ENCODE measurements at places on chromosomes 4 and X.

GRCh38 chrX:68870357-68870756 lies 41.5 kb downstream of the EFNB1 start:
- DNase-seq = no peak

- DNase-seq = no peak
Observed at GRCh38 chrX:153477901-153478300, 7.5 kb upstream of the HAUS7 start.

GRCh38 chr4:3041192-3042142 lies 32.9 kb downstream of the HTT-AS start:
- peak; percentile 49 for DNase-seq

DNA sequence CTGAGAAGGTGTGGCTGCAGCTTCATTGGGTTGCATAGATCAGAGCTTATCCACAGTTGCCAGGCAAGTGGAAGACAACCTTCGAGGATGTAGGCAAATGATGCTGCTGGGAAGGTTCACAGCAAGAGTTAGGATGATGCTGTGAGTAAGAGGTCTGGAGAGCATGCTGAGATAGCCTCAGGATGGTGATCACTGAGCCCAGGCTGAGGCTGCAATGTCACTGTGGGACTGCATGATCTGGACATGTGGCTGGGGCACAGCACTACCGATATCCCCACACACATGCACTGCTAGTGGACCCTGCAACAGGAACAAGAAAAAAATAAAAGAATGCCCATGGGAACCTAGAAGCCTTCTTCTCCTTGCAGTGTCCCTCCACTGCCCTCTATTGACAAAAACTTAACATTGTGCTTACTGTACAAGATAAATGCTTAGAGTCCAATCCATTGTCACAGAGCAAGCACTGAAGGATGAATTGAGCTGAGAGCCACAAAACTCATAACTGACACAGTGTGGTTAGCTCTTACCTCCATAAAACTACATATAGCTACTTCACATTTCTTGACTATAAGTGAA lies 105.6 kb downstream of the CNKSR2 start:
- DNase-seq = peak; percentile 47

DNA sequence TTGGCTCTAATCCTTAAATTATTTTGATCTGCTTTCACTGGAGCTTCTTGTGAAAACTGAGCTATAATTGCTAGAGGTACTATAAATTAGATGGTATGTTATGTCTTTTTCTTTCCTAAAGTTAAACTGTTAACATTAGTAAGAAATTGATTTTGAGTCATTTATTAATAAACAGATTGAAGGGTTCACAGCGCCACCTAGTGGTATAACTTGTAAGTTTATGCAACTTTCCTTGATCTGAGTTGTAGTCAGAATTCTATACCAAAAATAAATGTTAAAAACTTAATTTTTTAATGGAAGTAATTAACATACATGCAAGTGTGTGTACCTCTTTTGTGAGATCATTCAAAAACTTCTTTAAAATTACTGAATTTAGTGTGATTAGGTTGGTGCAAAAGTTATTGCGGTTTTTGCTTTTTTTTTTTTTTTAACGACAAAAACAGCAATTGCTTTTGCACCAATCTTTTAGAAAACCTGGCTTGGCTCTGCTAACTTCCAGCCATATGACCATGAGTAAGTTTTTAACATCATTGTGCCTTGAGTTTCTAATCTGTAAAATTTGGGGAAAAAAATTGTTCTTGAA lies 151.5 kb downstream of the CENPC start:
- peak; percentile 32 for DNase-seq

DNA sequence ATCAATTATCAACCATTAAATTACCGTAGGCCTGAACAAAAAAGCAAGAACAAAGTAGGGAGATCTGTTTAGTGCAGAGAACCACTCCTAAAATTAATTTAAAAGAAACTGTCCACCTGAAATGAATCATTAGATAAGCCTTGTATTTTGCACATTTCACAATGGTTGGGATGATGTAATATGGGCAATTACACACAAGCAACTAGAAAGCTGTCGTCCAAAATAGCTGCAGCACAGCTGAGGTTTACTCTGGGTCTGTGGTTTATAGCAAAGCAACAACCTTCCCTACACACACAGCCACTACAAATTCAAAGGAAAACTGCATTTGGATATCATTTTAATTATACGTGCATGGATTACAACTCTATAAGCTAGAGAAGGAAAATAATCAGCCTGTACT lies 28.5 kb downstream of the PCDH19 start:
- no peak for DNase-seq

- DNase-seq = no peak
Observed at GRCh38 chrX:17067534-17067933, 121.1 kb downstream of the REPS2 start.

DNA sequence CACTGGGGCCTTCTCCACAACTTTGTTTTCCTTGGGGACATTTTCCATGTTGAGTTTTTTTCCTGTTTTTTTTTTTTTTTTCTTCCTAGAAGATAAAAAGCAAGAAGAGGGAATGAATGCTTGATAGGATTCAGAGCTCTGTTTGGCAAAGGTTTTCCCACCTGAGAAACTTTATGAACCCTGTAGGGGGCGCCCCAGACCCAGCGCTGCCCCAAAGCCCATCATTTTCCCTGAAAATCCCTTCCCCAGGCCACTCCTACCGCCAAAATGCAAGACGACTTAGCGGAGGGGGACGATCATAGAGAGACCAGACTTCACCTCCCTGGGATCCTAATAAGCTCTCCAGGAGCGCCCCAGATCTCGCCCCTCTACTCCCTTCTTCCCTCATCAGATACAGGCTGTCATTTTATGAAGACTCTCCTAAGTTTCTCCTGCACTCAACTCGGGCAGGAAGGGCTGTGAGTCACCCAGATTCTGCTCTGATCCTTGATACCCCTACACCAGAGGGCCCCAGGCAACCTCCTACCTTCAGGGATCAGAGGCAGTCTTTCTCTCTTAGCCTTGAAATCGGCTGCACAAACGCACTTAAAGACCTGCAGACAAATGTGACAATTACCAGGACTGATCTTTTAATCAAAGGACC lies 1.4 kb downstream of the BEX5 start:
- peak; percentile 7 for DNase-seq

DNA sequence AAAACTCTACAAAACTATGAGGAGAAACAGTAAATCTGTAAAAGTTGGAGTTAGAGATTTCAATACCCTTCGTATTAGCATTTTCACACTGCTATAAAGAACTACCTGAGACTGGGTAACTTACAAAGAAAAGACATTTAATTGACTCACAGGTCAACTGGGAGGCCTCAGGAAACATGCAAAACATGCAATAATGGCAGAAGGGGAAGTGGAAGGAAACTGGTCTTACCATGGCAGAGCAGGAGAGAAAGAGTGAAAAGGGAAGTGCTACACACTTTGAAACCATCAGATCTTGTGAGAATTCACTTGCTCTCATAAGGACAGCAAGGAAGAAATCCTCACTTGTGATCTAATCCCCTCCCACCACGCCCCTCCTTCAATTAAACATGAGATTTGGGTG lies 949.9 kb downstream of the TECRL start:
- no peak for DNase-seq

- no peak for DNase-seq
Observed at GRCh38 chrX:119734897-119735339, 23.5 kb upstream of the SOWAHD start.

GRCh38 chr4:111748157-111748556 lies 397.1 kb upstream of the FAM241A start:
- DNase-seq = no peak

GRCh38 chr4:40055511-40055862 lies 1.2 kb upstream of the N4BP2 start:
- DNase-seq = peak; percentile 76

DNA sequence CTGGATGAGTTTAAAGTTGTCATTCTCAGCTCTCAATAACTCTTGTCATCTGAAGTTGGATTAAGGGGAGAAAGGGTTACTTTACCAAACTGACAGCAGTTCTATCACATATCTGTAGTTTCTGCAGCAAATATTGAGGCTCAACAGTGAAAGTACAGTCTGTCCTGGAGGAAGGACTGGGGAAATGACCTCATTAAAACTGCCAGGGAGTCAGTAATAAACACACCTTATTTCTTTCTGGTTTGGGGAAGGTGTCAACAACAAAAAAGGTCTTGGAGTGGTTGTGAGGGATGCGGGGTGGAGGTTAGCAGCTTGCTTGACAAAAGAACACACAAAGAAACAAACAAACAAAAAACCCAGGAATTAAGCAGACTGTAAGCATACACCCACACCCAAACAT lies 1418.0 kb downstream of the STIM2 start:
- DNase-seq = no peak

DNA sequence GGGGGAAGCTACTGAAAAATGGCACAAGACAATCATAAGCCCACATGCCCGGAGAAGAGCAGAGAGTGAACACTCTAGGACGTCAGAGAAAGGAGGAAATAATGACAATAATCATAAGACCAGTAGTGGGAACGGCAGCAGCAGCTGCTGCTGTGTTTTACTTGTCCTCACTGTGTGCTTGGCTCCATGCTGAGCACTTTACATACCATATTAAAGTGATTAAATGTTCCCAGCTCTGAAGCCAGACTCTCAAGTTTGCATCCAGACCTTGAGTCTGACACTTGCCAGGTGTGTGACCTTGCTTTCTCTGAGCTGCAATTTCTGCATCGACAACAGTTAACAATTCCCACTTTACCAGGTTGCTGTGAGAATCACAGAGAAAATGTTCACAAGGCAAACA lies 255.4 kb downstream of the SPANXN1 start:
- no peak for DNase-seq

DNA sequence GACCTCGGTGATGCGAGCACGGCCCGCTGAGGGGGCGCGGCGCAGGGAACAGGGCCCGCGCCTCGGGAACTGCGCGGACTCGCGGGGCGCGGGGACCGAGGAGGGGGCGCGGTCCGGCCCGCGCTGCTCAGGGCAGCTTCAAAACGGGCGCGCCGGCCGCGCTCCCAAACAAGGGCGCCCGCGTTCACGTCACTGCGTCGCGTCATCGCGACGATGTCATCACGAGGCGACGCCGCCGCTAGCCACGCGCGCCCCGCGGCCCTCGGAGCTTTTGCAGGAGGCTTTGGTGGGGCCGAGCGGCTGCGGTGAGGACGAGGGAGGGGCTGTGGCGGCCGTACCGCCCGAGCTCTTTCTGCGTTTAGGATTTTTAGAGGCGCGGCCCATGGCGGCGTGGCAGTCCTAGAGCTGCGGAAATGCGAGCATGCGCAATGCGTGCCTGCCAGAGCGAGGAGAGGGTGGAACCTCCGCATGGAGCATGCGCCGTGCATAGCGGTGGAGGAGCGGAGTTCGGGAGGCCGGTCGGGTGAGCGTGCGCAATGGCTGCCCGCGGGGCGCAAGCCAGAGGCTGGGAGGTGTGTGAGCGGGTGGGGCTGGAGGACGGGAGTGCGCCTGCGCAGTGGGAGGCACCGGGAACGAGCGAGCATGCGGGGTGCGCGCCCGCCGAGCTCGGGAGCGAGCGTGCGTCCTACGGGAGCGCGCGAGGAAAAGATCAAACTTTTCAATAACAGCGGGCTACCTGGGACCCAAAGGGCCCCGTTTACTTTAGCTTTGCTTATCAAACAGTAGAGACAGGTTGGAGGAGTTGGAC lies at the start of gene PPP2R3B:
TSS of gene PPP2R3B (minus strand) at position 140 of the 808 bp plus-strand sequence. CDS start 216 bp downstream, outside the sequence.
- peak; percentile 100 for DNase-seq

GRCh38 chr4:123667496-123667895 lies 270.9 kb downstream of the SPRY1 start:
- no peak for DNase-seq

DNA sequence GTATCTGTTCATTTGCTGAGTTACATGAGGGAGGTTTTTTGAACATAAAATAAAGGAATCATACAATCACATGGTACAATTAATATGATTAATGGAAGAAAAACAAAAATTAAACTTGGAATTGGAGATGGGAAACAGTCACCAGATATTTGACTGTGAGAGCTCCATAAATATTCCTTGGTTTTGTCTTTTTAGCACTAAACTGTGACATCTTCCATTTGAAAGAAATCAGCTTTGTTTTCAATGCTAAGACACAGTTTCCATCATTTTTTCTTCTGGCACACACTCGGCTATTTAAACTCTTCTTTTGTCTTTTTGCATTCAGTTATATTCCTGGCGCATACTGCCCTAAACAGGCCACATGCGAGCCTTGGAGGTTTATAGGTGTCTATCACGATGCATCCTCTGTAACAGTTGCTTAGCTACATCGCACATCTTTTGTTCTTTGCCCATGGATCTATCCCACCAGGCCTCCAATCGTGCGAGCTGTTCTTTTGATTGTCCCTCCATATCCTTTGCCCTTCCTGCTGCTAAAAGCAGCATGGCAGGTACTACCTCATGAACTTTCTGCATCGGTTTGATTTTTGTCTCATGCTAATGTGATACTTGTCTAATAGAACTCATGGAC lies 158.3 kb downstream of the LDB2 start:
- DNase-seq = no peak

- no peak for DNase-seq
Observed at GRCh38 chr4:7278071-7278765, 85.9 kb downstream of the SORCS2 start.

GRCh38 chrX:106404512-106404911 lies 207.3 kb upstream of the RADX start:
- no peak for DNase-seq

GRCh38 chrX:46321676-46322075 lies 223.5 kb downstream of the ZNF674 start:
- DNase-seq = no peak

DNA sequence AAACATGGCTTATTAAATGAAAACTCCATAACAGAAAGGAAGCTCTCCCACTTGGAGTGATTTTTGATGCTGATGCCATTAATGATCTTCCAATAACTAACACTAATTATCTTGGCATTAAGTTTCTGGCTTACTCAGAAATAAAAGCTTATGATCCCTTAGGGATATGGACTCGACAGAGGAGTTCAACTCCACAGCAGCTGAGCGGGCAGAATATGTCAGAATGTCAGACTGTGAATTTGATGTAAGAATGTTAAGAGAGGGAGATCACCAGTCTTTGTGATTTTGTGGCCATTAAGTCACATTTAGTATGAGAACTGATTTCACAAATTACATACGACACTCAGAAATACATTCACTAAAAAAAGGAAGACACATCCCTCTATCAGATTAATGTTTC lies 2244.0 kb downstream of the ARAP2 start:
- no peak for DNase-seq

DNA sequence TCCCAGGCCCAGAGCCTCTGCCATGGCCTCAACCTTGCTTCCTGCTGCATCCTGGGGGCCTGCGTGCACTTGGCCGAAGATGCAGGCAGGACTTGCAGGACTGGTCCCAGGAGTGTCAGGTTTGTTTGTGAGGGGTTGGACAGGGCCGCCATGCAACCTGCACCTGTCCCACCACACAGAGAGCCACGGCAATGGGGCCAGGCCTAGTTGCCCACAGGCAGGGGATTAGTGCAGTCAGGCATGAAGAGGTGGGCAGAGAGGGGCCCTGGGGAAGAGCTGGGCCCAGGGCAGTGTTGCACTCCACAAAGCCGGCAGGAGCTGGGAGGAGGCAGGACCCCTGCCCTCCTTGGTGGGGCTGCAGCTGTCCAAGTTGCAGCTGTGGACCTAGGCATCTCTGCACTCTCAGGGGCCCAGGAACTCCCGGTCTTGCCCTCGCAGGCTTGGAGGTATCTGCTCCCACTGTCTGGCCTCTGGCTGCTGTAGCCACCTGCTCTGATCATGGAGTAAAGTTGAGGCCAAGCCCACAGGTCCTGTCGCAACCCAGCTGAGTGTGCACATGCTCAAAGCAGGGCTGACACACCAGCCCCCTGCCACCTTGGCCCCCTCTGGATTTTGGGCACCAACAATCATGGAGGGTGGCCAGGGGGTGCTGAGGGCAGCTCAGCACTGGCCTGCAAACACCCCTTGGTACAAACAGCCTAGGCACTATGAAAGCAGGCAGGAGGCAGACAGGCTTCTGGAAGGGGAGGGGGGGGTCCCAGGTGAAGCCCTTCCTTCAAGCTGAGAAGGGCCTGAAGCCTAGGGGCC lies 190.4 kb upstream of the PCDH10 start:
- no peak for DNase-seq

Measured in CD4-positive, alpha-beta T cell treated with Interleukin-12 subunit alpha and Interleukin-12 subunit beta, for 1 hour (primary cell).